Cerebellar nuclear complex (tissue), 1 donor: ENCODE measurements at places on chromosomes 6 and 20.

DNA sequence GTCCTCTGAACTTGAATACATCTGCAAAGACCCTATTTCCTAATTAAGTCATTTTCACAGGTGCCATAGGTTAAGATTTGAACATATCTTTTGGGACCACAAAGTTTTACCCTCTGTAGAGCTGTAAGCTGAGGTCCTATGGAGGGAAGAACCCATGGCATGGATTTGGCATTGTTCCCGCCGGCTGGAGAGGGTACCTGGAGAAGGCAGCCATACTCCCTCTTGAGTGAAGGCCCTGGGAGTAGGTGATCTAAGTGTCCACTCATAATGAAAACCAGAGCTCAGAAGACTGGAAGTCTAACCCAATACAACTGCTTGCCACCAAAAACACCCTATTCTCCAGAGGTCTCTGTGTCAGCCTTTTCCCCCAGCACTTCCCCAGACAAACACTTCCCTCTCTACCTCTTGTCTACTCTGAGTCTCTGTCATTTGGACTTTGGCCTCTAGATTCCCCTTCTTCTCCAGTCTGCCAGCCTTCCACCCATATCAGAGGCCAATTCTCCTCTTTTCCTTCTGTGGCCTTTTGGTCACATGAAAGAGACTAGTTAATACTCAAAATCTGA lies 363.9 kb downstream of the MAFB start:
- DNase-seq: no peak

GRCh38 chr6:158860279-158860865 lies 41.2 kb upstream of the EZR start:
- no peak for DNase-seq

DNA sequence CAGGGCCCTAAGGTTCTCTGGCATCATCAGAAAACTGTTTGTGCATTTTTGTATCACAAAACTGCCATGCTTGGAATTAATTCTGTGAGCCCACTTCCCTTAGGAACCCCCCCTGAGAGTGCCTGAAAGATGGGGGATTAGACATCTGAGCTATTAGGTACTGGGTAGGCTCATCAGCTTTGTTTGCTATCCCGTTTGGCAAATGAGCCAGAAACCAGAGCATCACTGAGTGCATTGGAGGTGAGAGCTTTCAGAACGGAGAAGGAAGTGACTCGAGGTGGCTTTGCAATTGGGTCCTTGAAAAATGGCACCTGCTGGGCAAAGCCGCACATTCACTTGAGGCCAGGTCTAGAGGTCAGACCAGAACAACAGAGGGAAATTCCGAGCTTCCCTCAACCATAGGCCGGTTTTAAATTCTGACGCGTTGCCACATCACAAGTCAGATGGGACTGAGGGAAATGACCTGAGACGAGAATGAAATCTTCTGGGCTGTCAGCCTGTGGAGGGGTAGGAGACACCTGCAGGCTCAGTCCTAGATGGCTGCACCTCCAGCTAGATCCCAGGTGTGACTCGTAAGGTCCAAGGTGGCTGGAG lies 8.4 kb upstream of the GLP1R start:
- no peak for DNase-seq

- DNase-seq: no peak
These were observed 28.0 kb downstream of the PTPRK start for GRCh38 chr6:128492386-128492785.

DNA sequence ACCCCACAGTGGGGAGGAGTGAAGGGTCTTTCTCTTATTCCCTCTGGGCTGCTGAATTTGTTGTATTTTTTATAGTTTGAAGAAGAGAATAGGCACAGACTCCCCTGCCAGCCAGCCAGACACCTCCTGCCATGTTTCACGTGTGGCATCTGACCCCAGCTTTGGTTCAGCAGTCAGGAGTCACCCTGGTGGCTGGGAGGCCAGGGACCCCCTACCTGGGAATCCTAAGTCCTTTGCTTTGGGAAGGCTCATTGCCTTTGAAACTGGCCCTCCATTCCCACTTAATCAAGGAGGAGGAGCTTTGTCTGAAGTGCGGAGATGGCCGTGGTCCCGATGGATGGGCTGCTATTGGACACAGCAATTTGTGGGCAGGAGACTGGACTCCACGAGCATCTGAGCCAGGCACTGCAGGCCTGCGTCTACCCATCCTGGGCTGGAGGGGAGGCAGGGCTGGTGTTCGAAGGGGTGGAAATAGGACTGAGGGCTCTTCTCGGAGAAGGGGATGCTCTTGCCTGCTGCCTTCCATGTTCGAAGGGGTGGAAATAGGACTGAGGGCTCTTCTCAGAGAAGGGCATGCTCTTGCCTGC lies 196.1 kb downstream of the DLL1 start:
- no peak for DNase-seq

- no peak for DNase-seq
These were observed 51.9 kb downstream of the LRFN2 start for GRCh38 chr6:40535110-40535818.

DNA sequence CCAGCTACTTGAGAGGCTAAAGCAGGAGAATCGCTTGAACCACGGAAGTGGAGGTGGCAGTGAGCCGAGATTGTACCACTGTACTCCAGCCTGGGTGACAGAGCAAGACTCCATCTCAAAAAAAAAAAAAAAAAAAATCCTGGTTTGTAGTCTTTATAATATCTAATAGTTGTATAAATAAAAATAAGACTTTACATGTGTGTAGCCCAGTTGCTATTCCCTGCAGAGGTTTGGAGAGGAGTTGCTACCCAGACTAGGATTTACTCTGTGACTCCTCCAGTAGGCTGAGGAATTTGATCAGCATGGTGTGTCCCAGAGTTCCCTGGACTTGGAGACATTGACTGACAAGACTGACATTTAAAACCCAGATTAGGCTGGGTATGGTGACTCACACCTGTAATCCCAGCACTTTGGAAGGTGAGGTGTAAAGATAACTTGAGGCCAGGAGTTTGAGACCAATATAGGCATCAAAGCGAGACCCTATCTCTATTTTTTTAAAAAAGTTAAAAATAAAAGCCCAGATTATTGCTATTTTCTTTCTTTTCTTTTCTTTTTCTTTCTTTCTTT lies 10.2 kb downstream of the CHMP4B start:
- no peak for DNase-seq

- no peak for DNase-seq
These were observed 237.2 kb downstream of the TFAP2A start for GRCh38 chr6:10177704-10178103.

DNA sequence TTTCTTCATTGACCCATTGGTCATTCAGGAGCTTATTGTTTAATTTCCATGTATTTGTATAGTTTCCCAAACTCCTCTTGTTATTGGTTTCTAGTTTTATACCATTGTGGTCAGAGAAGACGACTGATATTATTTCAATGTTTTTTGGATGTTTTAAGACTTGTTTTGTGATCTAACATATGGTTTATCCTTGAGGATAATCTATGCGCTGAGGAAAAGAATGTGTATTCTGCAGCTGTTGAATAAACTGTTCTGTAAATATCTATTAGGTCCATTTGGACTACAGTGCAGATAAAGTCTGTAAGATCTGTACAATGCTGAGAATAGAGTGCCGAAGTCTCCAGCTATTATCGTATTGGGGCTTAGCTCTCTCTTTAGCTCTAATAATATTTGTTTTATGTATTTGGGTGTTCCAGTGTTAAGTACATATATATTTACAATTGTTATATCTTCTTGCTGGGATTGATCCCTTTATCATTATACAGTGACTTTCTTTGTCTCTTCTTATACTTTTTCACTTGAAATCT lies 223.3 kb upstream of the ZNF217 start:
- no peak for DNase-seq

DNA sequence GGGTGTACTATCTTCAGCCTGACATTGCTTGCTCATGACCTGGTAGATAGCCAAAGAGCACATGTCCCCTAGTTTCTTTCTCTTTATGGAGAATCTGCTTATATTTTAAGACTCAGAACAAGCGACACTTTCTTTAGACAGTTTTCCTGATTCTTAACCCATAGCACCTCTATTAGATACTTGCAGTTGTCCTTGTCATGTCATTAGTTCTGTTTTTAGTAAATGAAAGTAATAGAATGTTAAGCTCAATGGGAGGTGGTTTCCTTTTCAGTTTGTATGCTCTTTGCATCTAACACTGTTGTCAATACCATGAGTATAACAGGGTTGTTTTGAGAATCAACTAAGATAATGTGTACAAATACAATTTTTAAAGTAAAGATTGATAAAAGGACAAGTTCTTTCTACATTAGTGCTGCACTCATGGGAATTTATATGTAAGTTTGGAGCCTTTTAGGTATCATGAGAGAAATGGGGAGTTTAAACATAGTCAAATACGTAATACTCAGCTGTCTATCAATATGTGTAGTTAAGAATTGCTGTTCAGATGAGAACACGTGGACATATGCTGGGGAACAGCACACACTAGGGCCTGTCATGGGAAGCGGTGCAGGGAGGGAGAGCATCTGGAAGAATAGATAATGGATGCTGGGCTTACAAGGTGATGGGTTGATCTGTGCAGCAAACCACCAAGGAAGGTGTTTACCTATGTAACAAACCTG lies 124.3 kb downstream of the GRM1 start:
- DNase-seq: no peak

DNA sequence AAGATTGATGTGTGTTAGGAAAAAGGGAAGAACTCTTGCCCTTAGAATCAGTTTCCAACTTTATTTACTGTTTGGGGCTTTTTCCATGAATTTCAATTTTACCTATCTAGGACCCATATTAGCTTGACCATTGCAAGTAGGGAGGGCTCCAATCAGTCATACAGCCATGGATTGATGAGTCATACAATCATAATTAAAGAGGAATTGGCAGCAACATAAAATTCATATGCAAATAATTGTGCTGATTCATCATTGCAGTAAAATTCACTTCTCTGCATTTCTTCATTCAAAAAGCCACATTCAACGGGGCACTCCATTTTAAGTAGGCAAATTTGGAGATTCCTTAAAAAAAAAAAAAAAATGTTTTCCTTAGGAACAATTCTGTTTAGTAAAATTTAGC lies 1016.4 kb downstream of the KIF16B start:
- no peak for DNase-seq

GRCh38 chr6:120320481-120321162 lies 971.1 kb upstream of the MAN1A1 start:
- DNase-seq: no peak

DNA sequence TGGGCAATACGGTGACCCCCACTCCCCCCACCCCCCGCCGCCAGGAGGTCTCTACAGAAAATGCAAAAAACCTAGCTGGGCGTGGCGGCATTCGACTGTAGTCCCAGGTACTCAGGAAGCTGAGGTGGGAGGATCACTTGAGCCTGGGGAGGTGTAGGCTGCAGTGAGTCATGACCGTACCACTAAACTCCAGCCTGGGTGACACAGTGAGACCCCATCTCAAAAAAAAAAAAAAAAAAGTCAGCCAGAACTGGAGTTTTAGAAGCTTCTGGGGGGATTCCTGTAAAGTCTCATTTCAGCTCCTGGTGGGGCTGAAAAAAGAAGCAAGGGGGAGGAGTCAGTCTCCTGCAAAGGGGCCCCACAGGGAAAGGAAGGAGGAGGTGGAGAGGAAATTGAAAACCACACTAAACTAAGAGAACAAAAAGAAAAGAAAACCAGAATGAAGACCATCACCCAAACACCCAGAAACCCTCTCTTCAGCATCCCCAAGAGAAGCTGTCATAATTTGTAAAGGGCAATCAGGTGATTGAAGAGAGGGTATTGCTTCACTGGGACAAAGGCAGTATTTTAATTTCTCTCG lies 50.4 kb downstream of the NOL4L start:
- DNase-seq: no peak

GRCh38 chr6:45724511-45724910 lies 291.1 kb downstream of the CLIC5 start:
- DNase-seq: no peak

DNA sequence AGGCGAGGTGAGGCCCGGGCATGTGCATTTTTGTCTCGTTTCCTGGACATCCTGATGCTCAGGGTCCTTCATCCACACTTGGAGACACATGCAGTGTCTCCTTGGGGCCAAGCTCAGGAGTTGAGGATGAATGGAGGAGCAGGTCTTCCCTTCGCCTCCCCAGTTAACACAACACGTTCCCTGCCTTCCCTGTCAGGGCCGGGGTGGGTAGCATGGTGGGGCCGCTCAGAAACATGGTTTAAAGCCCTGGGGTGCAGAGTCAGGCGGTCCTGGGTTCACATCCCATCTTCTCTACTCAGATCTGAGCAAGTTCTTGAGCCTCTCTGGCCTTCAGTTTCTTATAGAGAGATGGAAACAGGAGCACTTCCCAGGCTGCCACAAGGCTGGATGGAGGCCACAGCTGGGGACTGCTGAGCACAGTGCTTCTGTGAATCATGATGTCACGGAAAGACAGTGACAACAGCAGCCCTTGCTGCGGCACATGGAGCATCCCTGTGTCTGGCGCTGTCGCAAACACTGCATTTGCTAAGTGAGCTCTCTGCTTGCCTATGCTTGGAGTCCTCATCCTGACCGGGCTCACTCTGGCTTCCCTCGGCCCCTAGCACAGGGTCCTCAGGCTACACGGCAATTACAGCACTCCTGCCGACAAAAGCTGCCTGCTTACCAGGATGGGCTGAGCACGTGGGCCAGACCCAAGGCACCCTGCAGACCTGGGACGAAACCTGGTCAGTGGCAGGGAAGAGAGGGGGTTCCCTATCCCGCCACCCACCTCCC lies 45.6 kb upstream of the STX16 start:
- DNase-seq: no peak

- no peak for DNase-seq
These were observed 41.3 kb downstream of the PCNA start for GRCh38 chr20:5078399-5078958.

- DNase-seq: no peak
These were observed 28.5 kb upstream of the MAP3K4 start for GRCh38 chr6:160962835-160963623.

GRCh38 chr6:140101367-140101766 lies 726.9 kb upstream of the CITED2 start:
- DNase-seq: no peak

GRCh38 chr6:52639493-52639892 lies 31.4 kb upstream of the TMEM14A start:
- DNase-seq: no peak

- DNase-seq: no peak
These were observed 87.1 kb downstream of the BACH2 start for GRCh38 chr6:90209527-90209926.

DNA sequence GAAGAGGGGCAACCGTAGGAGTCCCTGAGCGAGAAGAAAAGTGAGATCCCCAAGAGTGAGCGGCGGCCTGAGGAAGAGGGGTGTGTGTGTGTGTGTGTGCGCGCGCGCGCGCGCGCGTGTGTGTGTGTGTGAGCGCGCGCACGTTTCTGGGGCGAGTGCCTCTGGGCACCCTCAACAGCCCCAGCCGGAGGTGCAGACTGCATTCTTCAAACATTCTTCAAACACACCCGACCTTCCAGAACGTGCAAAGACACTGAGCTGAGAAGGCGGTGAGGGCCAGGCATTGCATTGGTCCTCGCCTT lies 76.2 kb upstream of the FOXP4 start:
- no peak for DNase-seq

DNA sequence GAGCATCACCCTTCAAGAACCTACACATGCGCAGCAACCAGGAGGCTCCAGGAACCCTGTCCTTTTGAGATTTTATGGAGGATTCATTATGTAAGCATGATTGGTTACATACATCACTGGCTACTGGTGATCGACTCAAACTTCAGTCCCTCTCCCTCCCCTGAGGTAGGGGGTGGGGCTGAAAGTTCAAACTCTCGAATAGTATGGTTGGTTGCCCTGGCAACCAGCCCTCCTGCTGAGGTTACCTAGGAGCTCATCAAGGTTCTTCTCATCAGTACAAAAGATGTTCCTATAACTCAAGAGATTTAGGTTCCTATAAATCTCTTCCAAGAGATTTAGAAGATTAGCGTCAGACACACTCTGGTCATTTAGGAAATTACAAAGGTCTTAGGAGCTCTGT lies 21.9 kb upstream of the ZSCAN9 start:
- no peak for DNase-seq

- DNase-seq: no peak
These were observed 78.3 kb downstream of the PERP start for GRCh38 chr6:138028893-138029292.

GRCh38 chr6:18495236-18495635 lies 108.1 kb downstream of the RNF144B start:
- no peak for DNase-seq
